ENCODE measurements at places on chromosomes 3 and 15. TPM values are rescaled to one million over a fixed set of nuclear protein-coding genes. Genes with fewer than 3 reads are reported as not detected.

Gene CLEC3B
- total RNA-seq, result 1.9 TPM

Gene C3orf22
- total RNA-seq, result not detected

Gene EHHADH
- total RNA-seq, result 4.7 TPM

Gene RAB7A
- 57.0 TPM for total RNA-seq

Gene UROC1
- total RNA-seq, result not detected
